GDM1 (cell line): ENCODE measurements at places on chromosomes 6 and 20.

DNA sequence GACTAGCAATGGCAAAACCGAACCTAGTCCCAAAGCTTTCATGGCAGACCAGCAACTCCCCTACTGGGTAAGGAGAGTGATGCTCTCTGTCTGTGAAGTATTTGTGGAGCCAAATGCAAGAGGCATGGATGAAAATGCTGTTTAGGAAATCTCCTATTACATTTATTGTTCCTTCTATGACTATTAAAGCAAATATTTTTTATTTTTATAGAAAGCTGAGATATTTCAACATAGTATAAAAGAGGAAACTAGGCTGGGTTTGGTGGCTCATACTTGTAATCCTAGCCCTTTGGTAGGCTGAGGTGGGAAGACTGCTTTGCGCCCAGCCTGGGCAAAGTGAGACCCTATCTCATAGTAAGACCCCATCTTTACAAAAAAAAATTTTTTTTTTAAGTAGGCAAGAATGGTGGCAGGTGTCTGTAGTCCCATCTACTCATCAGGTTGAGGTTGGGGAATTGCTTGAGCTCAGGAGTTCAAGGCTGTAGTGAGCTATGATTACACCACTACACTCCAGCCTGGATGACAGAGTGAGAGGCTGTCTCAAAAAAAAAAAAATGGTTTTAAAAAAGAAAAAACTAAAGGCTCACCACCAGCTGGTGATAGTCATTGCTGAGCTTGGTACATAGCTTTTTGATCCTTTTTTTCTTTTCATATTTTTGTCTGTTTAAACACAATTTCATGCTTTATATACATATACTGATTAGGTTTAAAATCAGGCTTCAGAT, 11.3 kb downstream of the KDM1B start:
- DNase-seq, result no peak

- DNase-seq, result no peak
These were observed 39.3 kb downstream of the ATXN1 start for GRCh38 chr6:16721977-16722376.

GRCh38 chr6:63352069-63352543, 32.3 kb upstream of the LGSN start:
- no peak for DNase-seq

- DNase-seq, result no peak
These were observed 21.4 kb upstream of the NELFCD start for GRCh38 chr20:58959652-58960051.

- DNase-seq, result no peak
These were observed 41.4 kb upstream of the SGK1 start for GRCh38 chr6:134359302-134359701.

DNA sequence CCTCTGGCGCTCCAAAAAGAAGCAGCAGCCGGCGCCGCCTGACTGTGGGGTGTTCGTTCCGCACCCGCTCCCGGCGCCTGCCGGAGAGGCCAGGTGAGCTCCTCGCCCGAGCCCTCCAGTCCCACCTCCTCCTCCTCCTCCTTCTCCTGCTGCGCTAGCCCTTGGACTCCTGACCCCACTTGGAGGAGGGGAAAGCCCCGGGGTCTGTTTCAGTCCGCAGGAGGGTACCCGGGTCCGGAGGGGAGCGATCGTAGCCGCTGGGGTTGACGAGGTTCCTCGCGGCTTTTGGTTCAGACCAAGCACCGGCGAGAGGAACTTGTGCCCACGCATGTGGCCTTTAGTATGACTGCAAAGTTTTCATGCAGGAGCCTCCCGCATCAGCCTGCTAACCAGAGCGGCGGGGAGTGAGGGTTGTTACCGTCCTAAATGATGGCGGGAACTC, 493 bp downstream of the CRYBG1 start:
- no peak for DNase-seq

- no peak for DNase-seq
These were observed 693.6 kb downstream of the QKI start for GRCh38 chr6:164108092-164108491.

DNA sequence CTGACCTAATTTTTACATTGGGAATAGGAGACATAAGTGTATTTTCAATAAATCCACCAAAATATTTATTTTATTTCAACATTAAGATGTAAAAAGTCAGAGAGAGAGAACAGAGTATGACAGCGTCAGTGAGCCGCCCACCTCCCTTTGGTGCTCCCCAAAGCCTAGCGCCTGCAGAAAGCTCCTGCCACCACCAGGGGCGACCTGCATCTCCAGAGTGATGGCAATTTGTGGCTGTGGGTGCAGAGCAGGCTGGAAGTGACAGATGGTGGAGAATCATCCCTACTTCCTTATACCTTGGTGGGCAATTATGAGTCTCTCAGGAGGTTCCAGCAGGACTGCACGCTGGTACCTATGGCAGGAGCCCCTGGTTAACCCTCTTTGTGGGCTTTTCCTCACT, 87.3 kb downstream of the PTPRT start:
- DNase-seq, result no peak

GRCh38 chr6:105785066-105785811, 300.9 kb upstream of the PRDM1 start:
- DNase-seq, result peak; percentile 12

DNA sequence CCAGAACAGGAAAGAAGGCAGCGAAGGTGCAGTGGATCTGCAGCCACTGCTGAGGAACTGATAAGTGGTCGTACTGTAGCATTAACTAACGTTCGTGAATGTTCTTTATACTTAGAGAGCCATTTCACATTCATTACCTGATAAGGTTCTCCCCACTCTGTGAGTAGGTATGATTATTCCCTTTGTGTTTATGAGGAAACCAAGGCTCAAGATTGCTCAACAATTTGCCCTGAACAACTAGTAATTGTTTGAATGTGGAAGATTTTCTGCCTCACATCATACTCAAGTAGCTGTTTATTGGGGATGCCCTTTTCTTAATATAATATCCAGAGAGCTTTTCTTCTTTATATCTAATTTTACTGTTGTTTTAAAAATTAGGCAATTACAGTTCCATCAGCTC, 24.9 kb upstream of the ELOVL5 start:
- DNase-seq, result no peak

- no peak for DNase-seq
These were observed 51.7 kb downstream of the DTD1 start for GRCh38 chr20:18639501-18639979.

GRCh38 chr6:113779656-113780055, 77.5 kb upstream of the MARCKS start:
- no peak for DNase-seq

GRCh38 chr6:7526755-7527154, 14.7 kb upstream of the DSP start:
- no peak for DNase-seq

GRCh38 chr20:63496596-63497120, 2.2 kb downstream of the EEF1A2 start:
- DNase-seq, result no peak

- DNase-seq, result no peak
These were observed 35.3 kb downstream of the PHIP start for GRCh38 chr6:79042799-79043126.

- no peak for DNase-seq
These were observed 13.0 kb downstream of the ATRN start for GRCh38 chr20:3483784-3484183.

DNA sequence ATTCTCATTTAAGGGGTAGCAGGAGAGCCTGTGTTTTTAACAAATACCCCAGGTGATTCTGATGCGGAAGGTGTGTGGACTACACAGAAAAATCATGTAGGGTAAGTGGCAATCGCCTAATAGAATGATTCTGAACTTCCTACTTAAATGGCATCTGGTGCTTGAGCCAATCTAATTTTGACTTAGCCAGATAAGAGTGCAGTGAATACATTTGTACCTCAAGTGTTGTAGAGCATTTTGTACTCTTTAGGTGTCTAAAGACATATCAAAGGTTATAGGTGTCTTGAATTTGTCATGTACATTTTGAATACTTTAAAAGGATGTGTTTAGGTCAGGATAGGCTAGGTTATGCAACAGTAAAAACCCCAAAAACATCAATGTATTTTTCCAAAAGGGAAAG, 10.0 kb upstream of the BTBD9 start:
- DNase-seq, result no peak

DNA sequence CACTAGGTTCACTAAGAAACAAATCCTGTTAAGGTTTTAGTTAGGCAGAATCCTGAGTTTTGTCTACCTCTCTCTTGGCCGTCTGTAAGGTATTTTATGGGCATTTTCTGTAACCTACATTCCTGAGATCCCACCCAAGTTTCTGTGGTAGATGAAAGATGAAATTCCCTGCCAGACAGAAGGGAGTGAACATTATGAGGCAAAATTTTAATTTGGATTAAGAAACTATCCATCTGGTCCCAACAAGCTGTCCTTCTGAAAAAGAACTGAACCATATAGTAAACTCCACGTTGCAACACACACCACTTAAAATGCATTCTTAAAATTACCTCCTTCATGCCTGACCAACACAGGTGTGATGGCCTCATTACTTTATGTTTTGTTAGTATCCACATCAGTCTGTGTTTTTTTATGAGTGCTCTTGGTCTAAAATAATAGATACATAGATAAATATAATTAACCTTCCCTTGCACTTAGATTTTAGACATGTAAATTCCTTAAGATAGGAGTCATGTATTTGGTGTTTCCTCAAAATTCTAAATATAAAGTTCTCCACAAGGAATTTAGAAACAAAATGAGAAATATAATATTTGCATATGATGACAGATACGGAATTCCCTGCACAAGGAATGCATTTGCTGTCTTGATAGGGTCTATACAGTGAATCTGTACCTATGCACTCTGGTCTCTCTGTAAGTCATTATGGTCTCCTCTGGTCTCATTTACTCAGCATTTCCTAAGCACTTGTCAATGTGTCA, 86.5 kb downstream of the CHD6 start:
- no peak for DNase-seq

- no peak for DNase-seq
These were observed 101.6 kb downstream of the RAMACL start for GRCh38 chr6:166484863-166485262.

DNA sequence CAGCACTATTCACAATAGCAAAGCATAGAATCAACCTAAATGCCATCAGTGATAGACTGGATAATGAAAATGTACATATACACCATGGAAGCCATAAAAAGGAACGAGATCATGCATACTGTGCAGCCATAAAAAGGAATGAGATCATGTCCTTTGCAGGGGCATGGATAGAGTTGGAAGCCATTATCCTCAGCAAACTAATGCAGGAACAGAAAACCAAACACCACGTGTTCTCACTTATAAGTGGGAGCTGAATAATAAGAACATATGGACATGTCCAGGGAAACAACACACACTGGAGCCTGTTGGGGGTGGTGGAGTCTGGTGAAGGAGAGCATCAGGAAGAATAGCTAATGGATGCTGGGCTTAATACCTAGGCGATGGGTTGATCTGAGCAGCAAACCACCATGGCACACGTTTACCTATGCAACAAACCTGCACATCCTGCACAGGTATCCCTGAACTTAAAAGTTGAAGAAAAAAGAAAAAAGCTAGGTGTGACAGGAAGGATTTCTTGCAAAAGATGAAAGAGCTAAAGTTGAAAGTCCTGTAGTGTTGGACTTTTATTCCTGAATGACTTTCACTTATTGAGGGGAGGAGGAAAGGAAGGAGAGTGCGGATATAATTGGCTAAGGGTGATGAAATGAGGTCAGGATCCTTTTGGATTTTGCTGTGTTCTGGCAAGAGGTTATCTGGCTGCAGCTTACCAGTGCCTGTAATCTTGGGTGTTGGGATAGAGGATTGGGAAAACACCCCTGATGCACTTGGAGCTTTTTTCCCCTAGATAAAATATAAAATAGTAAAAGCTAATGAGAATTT, 8.5 kb downstream of the TRMT11 start:
- no peak for DNase-seq

DNA sequence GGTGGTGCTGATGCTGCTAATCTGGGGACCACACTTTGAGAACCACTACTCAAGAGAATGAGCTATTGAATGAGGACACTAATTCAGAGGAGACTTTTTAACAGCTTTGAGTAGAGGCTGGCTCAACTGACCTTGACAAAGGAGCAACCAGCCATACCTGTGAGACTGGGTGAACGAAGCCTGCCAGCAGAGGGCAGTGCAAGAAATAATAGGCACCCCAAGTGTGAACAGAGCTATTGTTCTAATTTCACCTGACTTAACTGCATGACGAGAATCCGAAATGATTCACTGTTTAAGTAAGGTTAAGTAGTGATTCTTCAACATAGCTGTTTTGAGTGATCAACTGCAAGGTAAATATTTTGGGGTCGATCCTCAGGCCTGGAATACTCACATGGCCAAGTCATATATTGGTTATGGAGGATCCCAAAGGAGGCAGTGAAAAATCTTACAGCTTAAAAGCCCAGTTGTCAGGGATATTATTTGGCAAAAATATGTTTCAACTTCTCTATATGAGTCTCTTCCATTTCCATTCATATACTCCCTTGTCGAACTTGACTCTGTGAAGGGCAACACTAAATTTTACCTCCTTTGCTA, 550.5 kb upstream of the MARCKS start:
- no peak for DNase-seq

DNA sequence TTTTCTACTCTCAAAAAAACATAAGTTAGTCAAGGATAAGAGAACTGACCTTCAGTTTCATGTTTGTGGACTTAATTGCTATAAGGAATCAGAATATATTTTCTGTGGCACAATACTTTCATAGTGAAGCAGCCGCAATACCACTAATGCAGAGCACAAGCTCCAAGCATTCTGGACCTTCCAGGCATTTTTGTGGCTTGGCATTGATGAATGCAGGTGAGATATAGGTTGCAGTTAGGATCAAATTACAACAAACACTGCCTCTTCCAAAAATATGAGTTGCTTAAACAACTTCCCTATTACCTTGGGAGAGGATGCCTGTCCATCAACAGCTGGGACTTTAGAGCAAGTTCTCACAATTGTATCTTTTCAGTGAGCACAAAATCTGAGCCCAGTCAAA, 162.8 kb upstream of the RSPO3 start:
- DNase-seq, result no peak

DNA sequence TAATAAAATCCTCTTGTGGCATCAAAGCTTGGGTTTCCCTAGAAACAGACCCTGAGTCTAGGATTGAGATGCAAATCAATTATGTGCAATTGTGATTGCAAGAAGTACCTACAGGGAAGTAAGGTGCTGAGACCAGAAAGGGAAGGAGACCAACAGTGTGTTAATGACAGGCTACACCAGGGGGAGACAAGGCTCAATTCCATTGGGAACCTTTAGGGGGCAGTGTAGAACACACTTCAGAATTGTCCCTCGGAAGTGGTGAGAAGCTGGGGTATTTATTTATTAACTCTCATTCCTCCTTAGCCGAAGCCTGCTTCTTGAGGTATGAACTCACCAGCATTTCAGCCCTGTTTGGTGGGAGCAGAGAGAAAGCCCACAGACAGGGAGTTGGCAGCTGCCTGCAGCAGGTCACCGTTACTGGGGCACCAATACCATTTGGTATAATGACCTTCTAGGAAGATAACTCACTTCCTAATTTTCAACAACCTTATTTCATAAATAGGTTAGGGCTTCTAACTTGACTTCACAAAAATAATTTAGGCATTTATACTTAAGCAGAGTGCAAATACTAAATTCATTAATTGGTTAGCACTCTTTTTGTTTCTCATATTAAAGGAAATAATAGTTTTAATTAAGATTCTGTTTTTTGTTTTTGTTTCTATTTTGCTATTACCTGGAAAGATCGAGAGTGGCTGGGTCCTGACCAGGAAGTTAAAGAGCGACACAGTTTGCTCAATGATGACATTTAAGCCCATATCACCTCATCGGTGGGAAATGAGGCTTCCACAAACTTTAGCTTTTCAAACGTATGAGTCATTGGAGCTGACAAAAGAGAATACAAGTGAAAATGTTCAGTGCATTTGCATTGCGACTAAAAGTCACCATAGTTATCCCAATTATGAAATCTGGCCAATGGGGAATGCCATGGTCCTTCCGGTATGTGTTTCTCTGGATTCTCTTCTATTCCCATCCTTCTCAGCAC, 94.8 kb downstream of the BTBD3 start:
- DNase-seq, result peak; percentile 58
